HS-5 (cell line): ENCODE measurements at places on chromosomes 11 and 22.

GRCh38 chr22:45642986-45643385 lies 28.6 kb upstream of the ATXN10 start:
- no peak for DNase-seq

GRCh38 chr22:30955153-30955552 lies 13.4 kb downstream of the MORC2 start:
- DNase-seq, result no peak

GRCh38 chr22:38782402-38783094 lies 11.4 kb downstream of the DNAL4 start:
- no peak for DNase-seq

DNA sequence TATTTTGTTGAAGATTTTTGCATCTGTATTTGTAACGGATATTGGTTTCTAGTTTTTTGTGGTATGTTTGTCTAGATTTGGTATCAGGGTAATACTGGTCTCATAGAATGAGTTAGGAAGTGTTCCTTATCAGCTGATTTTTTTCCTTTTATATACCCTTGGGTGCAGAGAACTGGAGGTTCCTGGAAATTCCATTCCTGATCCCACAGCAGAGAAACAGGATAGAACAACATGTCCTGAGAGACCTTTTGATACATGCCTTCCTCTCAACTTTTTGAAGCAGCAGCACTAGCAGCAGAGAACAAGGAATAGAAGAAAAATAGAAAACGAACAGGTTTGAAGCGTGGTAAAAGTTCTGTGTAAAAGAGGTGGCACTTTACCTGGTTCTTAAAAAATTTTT lies 36.8 kb downstream of the BIRC2 start:
- no peak for DNase-seq

GRCh38 chr11:119739021-119739703 lies 10.2 kb upstream of the NECTIN1 start:
- DNase-seq, result no peak

GRCh38 chr22:17606496-17606895 lies 22.1 kb downstream of the ATP6V1E1 start:
- no peak for DNase-seq

DNA sequence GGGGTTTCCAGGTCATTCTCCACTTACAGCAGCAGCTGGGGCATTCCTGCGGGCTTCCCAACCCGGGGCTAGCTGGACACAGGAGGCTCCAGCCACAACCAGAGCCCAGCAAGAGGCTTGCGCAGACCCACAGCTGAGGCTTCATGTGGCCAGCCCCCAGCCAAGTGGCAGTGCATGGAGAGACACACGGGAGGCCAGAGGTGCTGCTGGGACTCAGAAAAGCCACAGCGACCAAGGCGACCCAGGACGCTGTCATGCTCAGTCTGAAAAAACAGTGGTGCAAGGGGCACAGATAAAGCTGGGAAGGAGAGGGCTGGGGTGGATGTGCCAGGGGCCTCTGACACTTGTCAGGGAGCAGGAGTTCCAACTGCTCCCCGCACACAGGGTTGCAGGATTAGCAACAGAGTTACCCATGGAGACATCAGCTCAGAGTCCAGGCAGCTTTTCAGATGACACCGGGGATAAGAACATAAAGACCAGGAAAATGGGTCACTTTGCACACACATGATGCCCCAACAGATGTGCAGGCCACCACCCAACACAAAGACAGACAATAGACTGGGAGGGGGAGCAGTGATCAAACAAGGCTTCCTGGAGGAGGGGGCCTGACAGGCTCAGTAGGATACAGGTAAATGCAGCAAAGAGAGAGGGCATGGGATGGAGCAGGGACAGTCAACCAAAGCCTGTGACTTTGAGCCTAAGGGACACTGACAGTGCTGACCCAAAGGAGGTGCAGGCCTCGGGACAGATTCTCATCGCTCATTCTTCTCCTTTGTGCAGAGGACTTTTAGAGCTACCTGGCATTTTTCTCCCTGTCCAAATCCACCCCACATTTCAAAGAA lies 6.9 kb upstream of the NEAT1 start:
- no peak for DNase-seq

GRCh38 chr11:84480131-84480530 lies 1147.0 kb downstream of the DLG2 start:
- DNase-seq, result no peak

GRCh38 chr11:12331239-12331874 lies 46.0 kb upstream of the PARVA start:
- DNase-seq, result peak; percentile 65

DNA sequence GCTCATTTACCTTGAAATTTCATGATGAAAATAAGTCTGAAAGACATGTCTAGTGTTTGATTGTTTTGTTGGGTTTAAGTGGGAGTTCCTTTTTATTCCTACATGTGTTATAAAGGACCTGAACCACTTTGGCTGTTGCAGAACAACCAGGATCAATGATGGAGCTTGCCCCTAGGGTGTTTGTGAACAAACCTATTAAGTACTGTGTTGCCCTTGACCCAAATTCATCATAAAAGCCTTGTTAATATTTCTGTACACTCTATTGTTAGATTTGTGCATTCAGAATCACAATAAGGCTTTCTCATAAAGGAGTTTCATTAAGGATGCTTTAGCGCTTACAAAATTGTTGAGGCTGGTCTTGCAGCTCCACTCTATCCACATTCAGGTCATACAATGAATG lies 452.6 kb downstream of the NELL1 start:
- no peak for DNase-seq

GRCh38 chr22:37273126-37273845 lies 9.0 kb upstream of the CYTH4 start:
- no peak for DNase-seq

- DNase-seq, result no peak
Measured at GRCh38 chr11:128779036-128779435, 85.2 kb downstream of the FLI1 start.

DNA sequence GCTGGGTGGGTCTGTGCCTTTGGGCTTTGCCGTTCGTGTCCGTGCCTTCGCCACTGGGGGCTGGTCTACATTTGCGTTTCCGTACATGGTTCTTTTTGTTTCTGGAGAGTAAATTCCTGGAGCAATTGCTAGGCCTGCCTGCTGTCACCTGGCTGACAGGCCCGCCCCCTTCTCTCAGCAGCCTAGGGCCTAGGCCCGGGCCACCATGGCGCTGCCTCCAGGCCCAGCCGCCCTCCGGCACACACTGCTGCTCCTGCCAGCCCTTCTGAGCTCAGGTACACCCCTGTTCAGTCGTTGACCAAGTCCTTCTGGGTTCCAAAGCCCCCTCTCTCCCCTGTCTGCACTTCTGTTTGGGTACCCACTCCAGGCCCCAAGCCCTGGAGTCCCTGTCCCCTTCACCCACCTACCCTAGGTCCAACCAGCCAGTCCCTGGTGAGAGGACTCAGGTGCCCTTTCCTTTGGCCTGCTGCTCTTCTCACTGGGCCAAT lies 649 bp downstream of the TMEM25 start:
- DNase-seq, result no peak

GRCh38 chr11:130122141-130122575 lies 37.4 kb upstream of the ST14 start:
- no peak for DNase-seq

GRCh38 chr11:12220305-12220704 lies 109.9 kb downstream of the MICAL2 start:
- no peak for DNase-seq

DNA sequence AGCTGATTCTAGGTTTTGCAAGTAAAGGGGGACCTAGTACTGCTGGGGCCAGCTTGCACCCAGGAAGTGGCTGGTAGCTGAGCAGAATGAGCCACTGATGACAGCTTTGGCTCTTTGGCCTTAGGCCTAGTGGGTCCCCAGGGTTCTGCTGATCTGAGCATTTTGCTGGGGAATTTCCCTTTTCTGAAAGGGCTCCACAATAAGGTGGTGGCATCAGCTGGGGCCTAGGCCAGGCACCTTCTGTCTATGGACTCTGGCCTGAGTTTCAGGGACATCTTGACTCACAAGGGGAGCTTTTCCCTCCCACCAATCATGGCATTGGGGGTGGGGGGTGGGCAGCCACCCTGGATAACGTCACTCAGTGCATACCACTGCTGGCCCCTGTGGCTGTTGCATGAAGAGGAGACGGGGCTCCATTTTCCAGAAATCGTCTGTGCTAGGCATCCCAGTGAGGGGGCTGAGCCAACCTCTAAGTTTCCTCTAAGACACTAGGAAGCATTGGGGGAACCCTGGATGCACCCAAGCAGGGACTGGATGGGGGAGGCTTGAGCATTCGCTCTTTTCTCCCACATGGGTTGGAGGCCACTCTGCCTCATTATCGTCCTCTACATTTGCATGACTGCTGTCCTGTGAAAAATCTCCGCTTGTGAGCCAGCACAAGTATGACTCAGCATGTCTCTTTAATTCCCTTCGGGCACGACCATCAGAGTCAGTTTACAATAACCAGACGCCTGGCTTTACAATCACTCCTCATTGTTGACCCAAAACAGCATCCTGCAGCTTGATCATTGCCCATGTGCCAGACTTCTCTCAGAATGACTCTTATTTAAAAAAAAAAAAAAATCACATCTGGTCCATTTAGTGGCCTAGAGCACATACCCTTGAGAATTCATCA lies 145.0 kb upstream of the THY1 start:
- peak; percentile 64 for DNase-seq

DNA sequence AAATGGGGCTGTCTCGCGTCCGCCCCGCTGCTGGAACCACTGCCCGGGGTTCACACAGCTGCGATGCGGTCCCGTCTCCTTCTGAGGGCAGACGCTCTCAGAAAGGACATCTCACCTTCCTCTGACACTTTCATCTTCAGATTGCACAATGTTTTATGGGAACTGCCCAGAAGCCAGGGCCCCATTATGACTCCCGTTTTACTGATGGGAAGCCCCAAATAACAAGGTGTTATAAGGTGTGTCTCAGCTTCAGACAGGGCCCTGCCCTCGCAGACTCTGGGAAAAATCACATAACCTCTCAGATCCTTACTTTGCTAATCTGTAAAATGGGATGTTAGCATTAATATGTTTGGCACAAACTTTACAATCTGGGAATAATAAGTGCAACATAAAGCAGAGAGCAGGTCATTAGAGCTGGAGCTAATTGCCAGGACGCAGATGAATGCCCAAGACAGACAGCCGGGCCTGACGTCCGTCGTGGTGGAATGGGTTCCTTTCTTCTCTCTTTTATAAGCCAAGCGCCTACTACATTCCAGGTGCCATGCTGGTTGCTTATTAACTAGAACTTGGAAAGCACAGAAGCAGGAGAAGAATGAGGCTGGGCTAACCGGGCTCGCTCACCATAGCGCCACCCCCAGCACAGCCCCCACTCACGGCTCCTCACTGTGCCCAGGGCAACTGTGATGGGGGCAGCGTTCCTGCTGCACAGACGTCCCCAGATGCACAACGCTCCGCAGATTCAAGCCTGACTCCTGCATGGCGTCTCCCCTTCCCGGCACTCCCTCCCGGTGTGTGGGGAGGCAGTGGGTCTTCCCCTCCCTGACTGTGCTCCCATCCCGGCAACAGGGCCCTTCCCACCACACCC lies 43.8 kb downstream of the TRMU start:
- DNase-seq, result no peak

DNA sequence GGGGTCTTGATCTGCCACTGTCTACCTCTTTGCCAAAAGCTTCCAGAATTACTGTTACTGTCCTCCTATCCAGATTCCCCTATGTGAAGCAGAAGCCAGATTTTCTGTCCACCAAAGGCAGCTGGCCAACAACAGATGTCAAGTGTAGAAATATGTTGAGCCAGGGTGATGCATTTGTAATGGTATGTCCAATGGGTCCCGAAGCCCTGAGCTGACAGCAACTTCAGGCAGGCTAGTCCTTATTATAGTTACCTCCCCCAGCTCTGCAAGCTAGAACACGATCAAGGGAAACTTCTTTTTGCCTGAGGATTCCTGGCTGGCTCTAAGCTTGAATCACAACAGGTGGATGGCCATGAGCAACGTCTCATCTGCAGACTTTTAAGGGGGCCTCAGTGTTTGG lies 10.2 kb downstream of the PAMR1 start:
- DNase-seq, result peak; percentile 59

DNA sequence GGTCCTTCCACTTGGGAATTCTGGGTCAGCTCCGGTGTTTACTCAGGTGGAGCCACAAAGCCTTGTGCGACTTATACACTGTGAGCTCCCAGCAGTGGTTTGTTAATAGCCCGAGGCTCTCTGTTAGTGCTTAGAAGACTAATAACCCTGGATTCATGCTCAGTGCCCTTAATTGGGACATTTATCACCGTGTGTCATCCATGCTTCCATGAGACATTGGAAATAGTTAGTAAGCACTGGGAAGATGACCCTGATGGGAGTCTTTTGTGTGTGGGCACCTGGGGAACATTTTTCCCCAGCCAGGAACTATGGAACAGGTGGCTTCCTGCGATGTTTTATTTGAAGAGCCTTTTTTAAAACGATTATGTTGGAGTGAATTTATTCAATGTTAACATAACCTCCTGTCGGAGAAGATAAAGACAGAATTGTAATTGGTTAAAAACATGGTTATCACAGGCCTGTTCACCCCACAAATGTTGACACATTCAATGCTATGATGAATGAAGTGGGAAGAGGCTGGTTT lies 188.9 kb downstream of the MYO18B start:
- DNase-seq, result no peak
